ENCODE measurements at places on chromosomes 5 and 9.

GRCh38 chr5:7714119-7714518, 136.8 kb downstream of the CFAP90 start:
- no peak for DNase-seq

DNA sequence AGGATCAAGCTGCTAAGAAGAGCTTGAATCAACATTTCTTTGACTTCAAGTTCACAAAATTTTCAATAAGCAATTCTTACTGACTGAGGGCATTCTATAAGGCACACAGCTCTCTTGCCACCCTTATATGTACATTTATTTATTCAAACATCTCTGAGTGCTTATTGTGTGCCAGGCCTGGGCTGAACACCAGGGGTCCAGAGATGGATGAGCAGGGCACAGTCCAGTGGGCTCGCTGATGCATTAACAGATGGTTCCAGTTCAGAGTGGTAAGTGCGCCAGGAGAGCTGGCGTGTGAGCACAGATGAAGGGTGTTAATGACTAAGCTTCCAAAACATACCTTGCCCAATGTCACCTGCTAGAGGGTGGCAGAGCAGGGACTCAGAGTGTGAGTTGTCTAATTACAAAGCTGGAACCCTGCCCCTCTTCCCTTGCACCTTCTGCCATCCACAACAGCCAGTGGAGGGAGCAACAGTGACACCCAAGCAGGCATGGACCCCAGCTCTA, 24.6 kb downstream of the ALG2 start:
- DNase-seq = no peak

GRCh38 chr5:83281176-83281575, 190.4 kb upstream of the VCAN start:
- no peak for DNase-seq

DNA sequence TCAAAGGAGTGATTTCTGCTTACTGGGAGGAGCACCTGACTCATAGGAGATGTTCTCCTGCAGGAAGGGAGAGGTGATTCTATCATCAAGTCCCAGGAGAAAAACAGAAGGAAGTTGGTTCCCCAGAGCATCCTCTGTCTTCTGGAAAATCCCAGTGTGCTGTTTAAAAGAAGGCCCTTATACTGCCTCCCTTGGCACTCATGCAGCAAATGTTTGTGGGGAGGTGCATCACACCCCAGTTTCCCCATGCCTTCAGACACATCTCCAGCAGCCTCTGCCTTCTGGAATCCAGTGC, 63.1 kb downstream of the PPARGC1B start:
- DNase-seq = no peak

GRCh38 chr9:1909322-1909721, 105.8 kb upstream of the SMARCA2 start:
- DNase-seq = no peak

DNA sequence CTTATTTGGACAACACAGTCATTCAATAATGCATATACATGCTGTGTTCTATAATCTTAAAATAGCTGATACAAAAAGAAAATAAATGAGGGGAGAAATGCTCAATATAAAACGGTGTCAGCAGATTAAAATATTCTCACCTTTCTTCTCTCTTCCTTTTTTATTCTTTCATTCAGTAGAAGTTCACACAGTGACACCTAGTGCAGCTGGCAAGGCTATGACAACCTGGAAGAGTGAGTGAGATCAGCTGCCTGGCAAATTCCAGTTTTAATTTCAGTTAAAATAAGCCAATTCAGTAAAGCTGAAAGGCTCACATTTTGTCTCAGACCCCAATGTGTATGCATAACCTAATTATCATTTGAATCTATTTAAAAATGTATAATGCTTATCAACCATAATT, 150.3 kb downstream of the RASEF start:
- no peak for DNase-seq

DNA sequence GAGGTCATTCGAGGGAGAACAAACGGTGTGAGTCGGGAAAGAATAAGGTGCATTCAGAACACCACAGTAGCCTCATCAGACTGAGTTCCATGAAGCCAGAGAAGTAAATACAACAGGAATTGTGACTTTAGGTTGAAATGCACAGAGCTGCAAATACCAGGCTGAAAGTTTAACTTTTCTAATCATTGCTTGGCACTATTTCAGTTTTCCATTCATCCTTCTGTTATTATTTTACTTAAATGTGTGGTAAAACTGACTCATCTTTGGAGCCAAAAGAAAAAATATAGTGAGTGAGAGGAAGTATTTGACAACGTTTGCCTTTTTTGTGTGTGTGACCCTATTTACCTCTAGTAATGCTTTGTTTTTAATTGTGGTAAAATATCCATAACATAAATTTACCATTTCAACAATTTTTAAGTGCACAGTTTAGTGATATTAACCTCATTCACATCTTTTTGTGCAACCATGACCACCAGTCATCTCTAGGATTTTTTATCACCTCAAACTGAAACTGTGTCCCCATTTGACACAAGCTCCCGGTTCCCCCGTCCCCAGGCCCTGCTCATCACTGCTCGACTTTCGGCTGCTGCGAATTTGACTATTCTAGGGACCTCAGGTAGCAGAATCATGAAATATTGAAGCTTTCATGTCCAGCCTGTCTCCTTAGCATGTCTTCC, 166.8 kb downstream of the HSD17B3 start:
- DNase-seq = no peak

DNA sequence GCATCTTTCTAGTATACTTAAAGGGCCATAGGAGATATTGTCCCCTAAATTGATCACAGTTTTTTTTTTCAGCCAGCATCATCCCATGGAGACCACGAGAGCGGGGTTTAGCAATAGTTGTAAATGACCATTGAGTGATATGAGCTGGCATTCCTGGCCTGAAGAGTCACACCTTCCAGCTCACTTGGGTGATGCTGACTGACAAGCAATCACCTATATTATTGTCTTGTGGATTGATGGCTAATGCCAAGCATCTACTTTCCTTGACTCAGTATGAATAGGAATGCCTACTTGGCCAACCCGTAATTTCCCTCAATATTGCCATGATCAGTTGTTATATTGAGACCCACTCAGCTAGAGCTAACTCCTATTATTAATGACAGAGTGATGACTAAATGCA, 70.5 kb downstream of the ADAMTSL1 start:
- no peak for DNase-seq

DNA sequence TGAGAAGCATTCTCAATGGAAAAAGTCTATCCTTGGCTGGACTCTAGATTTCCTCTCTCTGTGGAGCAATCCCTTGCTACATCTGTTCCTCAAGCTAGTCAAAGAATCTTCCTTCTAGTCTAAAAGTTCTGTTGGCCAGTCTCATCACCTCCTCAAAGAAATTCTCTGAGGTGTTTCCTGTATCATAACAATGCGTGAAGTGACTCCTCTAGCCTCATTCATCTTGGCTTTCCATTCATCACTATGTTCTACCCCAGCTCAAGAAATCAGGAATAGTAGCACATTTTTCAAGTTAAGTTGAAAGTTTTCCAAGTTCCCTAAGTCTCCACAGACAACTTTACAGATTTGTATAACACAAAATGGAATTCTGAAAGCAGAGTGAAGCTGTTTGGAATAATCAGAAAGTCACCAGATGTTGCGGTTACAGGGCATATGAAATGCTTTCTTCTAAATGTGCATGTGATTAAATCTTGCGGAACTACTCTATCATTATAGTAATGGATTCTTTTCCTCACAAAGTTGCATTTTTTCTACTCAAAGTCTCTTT, 176.6 kb upstream of the FREM1 start:
- no peak for DNase-seq

DNA sequence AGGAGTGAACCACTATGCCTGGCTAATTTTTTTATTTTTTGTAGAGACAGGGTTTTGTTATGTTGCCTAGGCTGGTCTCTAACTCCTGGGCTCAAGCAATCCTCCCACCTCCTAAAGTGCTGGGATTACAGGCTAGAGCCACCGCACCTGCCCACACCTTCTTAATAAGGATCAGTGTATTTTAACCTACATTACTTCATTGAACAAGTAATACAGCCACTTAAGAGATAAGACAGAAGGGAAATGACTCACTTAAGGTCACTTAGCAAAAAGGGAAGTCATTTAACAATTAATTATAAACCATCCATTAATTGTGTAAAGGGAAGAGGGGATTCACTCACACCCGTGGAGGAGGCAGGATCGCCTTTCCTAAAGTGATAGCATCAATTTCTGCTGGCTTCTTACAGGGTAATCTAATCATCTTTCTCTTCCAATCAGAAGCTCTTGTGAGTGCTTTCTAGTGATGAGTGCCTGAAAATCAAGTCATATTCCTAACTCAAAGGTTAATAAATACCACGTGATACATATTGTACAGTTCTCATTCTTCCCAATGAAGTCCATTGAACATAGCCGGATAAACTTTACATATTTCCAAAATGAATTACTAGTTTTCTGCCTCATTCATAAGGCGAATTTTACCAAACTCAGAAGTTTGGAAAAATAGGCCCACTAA, 3.5 kb downstream of the FBXW11 start:
- no peak for DNase-seq

DNA sequence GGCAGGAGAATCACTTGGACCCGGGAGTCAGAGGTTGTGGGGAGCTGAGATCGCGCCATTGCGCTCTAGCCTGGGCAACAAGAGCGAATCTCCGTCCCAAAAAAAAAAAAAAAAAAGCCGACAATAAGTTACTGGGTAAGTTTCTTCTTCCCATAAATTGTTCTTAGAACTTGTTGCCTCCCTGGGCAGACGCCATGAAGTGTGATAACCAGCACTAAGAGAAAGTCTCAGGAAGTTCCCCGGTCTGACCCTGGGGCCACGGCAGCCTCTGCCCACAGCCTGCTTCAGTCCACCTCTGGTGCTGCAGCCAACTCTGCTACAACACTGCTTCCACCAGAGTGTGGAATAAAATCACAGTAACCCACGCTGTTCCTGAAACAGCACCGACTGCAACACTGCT, 19.1 kb downstream of the LPCAT1 start:
- DNase-seq = no peak

DNA sequence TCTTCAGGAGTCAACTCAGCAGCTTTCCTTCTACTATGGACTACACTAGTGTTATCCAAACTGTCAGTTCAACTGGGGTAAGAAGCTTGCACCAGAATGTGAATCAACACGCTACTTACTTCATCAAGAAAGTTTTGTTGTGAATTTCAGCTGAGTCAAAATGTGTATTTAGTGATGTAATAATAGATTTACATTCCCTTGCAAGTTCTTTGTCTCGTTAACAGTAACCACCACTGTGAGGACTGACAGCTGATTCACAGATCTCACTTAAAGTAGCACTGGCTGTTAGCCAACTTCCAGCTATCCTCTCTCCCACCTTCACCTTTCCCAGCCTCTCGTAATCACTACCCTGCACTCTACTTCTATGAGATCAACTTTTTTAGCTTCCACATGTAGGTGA, 445.3 kb downstream of the NTRK2 start:
- no peak for DNase-seq

DNA sequence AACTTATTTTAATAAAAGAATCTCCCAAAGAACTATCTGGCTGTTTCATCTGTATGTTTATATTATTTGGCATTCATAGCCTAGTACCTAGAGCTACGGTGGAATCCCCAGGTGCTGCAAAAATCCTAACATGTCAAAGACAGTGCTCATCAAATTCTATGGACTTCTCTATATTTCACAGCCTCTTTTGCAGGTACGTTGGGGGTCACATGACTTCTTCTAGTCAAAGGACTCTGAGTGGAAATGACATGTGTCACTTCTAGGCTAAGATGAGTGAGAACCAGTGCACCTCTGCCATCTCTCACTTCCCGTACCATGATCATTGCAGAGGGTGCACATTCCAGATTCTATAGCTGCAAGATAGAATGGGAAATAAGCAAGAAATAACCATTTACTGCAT, 72.5 kb upstream of the PTGER4 start:
- no peak for DNase-seq

GRCh38 chr5:172805018-172805683, 28.9 kb upstream of the ERGIC1 start:
- no peak for DNase-seq

GRCh38 chr9:82153032-82153431, 164.5 kb downstream of the SPATA31D1 start:
- no peak for DNase-seq

- DNase-seq = no peak
These were observed at the start of gene FBXL7 for GRCh38 chr5:15499528-15500324. FBXL7 (plus strand) TSS chr5:15500180.

- no peak for DNase-seq
These were observed 126.1 kb downstream of the NR2F1-AS1 start for GRCh38 chr5:93454896-93455295.

- DNase-seq = no peak
These were observed 273.3 kb upstream of the SEMA6A start for GRCh38 chr5:116847960-116848359.
